ENCODE measurements at places on chromosomes 2 and 18.

GRCh38 chr2:159895258-159896065, 97.5 kb upstream of the CD302 start:
- no peak for DNase-seq

- no peak for DNase-seq
Observed at GRCh38 chr18:63953811-63954210, 4.7 kb downstream of the HMSD start.

GRCh38 chr2:178531168-178531567, 50.9 kb downstream of the PLEKHA3 start:
- DNase-seq: no peak

GRCh38 chr2:47903781-47904490, 2.4 kb downstream of the FBXO11 start:
- DNase-seq: no peak

DNA sequence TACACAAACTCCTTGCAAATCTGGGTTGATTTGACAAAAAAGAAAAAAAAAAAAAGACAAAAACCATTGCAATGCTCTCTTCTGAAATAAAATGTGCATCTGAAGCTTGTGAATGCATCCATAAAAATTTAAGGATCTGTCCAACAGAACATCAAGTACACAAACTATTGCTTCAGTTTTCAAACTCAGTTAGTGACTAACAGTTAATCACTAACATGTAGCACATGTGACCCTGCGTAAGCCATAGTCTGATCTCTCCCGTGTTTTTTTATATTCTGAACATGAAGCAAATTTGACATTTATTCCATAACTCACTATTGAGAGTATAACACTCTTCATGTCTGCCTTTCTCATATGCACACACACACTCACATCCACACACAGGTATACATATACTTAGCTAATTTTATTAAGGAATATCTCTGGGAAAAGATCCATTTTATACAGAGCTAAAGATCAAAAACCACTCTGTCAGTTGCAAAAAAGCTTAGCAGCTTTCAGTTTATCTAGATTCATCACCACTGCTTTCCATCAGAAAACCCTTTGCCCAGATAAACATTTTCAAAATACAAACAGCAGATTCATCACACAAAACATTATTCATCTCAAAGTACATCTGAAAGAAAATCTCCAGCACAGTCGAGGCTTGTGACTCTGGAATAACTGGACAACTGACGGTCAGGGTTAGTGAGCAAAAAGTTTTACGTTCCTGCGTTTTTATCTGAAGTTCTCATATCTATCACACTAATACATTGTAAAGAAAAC, 1000.4 kb upstream of the ACVR2A start:
- no peak for DNase-seq

DNA sequence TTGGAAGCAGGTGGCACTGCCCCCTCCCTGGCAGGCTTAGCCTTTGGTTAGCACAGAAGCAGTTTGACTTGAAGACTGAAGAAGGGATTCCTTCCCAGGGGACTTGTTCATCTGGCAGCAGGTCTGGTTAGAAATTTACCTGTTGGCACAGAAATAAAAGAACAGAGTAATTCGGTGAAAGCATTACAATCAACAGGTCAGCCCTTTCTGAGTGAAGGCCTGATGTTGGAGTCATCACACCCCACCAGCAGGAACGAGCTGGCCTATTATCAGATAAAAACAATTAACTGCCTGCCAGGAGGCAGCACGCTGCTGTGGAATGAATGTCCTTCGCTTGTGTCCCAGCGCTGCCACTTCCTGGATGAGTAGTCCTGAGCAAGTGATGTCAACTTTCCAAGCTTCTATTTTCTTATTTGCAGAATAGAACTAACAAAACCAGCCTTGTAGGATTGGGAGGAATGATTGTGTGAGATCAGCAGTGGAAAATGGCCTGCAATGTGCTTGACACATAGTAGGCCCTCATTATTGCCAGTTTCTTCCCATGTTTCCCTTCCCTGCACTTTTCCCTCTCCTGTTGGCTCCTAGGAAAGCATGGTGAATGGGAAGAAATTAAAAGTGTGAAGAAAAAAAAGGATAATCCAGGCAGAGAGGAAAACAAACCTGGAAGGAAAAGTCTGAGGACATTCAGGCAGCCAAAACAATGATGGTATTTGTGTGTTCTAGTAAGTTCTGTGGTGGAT, 29.0 kb downstream of the LGALSL start:
- no peak for DNase-seq

- DNase-seq: no peak
Observed at GRCh38 chr18:5518899-5519371, 24.9 kb downstream of the EPB41L3 start.

DNA sequence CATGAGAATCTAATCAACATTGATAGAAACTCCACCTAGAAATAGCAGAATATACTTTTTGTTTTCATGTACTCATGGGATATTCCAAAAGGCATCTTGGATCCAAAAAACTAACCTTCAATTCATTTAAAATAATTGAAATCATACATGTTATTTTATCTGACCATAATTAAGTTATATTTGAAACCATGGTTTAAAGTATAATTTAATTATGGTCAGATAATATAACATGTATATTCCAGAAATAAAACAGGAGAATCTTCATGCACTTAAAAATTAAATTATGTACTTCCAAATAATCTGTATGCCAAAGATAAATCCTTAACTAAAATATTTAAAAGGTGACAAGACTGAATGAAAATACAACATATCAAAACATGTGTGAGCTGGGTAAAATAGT, 651.3 kb upstream of the LINC00305 start:
- no peak for DNase-seq
